A549 treated with dexamethasone at 1 μM for 4 hours (cell line): ENCODE measurements at places on chromosomes 1 and 21. TPM values are rescaled to one million over a fixed set of nuclear protein-coding genes. Genes with fewer than 3 reads are reported as not detected.

Gene AUNIP
- 8.9 to 10.3 TPM (median 9.5 TPM) in 5 replicates for total RNA-seq

Gene KIRREL1
- total RNA-seq, result 17.4 to 26.2 TPM (median 25.0 TPM) in 5 replicates

Gene CTBS
- 5.6 to 6.9 TPM (median 6.1 TPM) in 5 replicates for total RNA-seq

Gene CFAP141
- 0.34 TPM in 1 of 5 replicates, not detected in the others for total RNA-seq

Gene DNASE2B
- total RNA-seq, result 0.10 TPM in 1 of 5 replicates, not detected in the others

Gene LCE3D
- 2.1 to 4.5 TPM (median 3.6 TPM) in 5 replicates for total RNA-seq

Gene OR2T10
- not detected in 5 replicates for total RNA-seq

Gene RIMS3
- 0.78 to 1.5 TPM (median 1.3 TPM) in 5 replicates for total RNA-seq

Gene SPRR1A
- total RNA-seq, result not detected in 5 replicates

Gene CELA3B
- total RNA-seq, result not detected in 5 replicates

Gene GJA9
- total RNA-seq, result 0.05 to 0.06 TPM (median 0.05 TPM) in 3 of 5 replicates, not detected in the others

Gene LCE1B
- 0.08 TPM in 1 of 5 replicates, not detected in the others for total RNA-seq

Gene OR2C3
- total RNA-seq, result not detected in 5 replicates

Gene PRKAA2
- total RNA-seq, result 1.5 to 2.4 TPM (median 1.9 TPM) in 5 replicates

Gene KIF21B
- 1.2 to 2.4 TPM (median 2.1 TPM) in 5 replicates for total RNA-seq

Gene KCNJ9
- not detected in 5 replicates for total RNA-seq

Gene MED8
- total RNA-seq, result 31.6 to 34.1 TPM (median 32.3 TPM) in 5 replicates

Gene GPR25
- total RNA-seq, result not detected in 5 replicates

Gene ANKRD45
- total RNA-seq, result 0.11 to 0.19 TPM (median 0.16 TPM) in 4 of 5 replicates, not detected in the other

Gene OR6K3
- not detected in 5 replicates for total RNA-seq

Gene S100A7
- not detected in 5 replicates for total RNA-seq

Gene S100A1
- 0.44 to 0.87 TPM (median 0.70 TPM) in 5 replicates for total RNA-seq

Gene CDKN2C
- total RNA-seq, result 10.3 to 12.3 TPM (median 11.8 TPM) in 5 replicates

Gene PTPN22
- 0.19 TPM in 1 of 5 replicates, not detected in the others for total RNA-seq

Gene RGS2
- 151 to 211 TPM (median 165 TPM) in 5 replicates for total RNA-seq

Gene SLFNL1
- total RNA-seq, result 0.02 to 0.07 TPM (median 0.04 TPM) in 4 of 5 replicates, not detected in the other

Gene CELA2A
- total RNA-seq, result not detected in 5 replicates
